Progenitor cell of endocrine pancreas (in vitro differentiated cells): ENCODE measurements at places on chromosomes 5 and 9.

- no peaks in the 10 kb centered on the region for H3K27me3 ChIP-seq
- no peak overlapping the region for H3K4me3 ChIP-seq
- no peaks in the 10 kb centered on the region for H3K36me3 ChIP-seq
Measured at GRCh38 chr5:86526811-86527348, 90.9 kb upstream of the COX7C start.

- no peak overlapping the region for H3K27ac ChIP-seq
- no peak for DNase-seq
- no peak overlapping the region for H3K4me3 ChIP-seq
- peaks cover 2% of the 10 kb centered on the region for H3K4me1 ChIP-seq
Measured at GRCh38 chr9:71885467-71885866, 25.5 kb downstream of the ABHD17B start.

- no peaks in the 10 kb centered on the region for H3K4me1 ChIP-seq
- DNase-seq: no peak
- no peak overlapping the region for H3K4me3 ChIP-seq
- no peak overlapping the region for H3K27ac ChIP-seq
Measured at GRCh38 chr9:82404881-82405280, 416.3 kb downstream of the SPATA31D1 start.

DNA sequence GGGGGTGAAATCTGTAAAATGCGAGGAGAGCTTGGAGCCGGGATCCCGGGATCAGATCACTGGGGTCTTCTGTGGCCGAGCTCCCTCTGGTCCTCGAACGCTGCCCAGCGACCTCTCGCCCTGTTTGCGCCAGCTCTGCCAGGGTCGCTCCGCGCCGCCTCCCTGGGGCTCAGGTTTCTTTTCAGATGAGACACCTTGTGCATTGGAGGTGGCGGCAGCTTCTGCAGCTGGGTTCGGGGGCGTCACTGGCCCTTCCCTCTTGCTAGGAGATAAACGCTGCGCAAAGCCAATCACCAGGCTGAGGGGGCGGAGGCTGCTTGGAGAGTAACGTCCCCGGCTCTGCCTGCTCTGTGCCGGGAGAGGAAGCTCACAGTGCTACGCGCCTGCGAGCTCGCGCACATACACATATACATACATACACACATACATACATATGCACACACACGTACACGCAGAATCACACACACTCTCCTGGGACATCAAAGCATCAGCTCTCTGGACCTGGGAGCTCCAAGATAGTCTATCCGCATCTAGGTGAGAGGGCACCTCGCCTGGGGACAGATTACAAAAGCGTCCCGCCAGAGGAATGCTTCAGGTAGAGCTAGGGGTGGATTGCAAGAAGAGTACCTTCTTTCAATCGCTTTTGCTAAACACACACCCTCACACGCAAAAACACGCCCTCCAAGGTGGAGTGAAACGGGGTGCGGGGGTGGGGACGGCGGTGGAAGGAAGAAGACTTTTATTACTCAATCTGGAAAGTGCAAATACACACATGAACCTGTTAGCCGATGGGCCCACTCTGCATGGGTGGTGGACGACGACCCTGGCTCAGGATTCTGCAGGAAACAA is at the start of gene ST8SIA4:
Gene ST8SIA4 (minus strand): TSS at position 244 of the 849 bp plus-strand sequence. CDS start 327 bp downstream, outside the sequence.
- H3K36me3 ChIP-seq: no peaks in the 10 kb centered on the region
- H3K27me3 ChIP-seq: peaks cover 61% of the 10 kb centered on the region
- peak; percentile 45 for DNase-seq
- H3K4me3 ChIP-seq: peak within 1 kb of the TSS; percentile 74
- peak within 1 kb of the TSS; percentile 34 for H3K27ac ChIP-seq
- H3K4me1 ChIP-seq: peaks cover 23% of the 10 kb centered on the region

DNA sequence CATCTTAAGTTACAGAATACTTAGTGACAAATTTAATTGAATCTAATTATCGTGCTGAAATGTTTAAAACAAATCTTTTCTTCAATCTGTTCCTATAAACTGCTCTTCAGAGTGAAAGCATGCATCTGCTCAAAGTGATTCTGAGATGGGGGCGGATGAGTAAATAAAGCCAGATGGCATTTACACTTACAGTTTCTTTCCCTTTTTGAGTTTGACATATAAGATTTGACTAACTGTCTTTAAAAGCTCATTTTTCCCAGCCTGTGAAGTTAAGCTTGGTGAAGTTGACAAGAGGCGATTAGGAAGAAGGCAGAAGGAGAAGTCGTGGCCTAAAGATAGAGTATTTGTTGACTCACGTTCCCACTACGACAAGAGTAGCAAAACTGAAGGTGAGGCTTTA is 137.4 kb downstream of the LPAR1 start:
- H3K4me1 ChIP-seq: no peaks in the 10 kb centered on the region
- H3K4me3 ChIP-seq: no peak overlapping the region
- H3K36me3 ChIP-seq: peaks cover 18% of the 10 kb centered on the region
- H3K27ac ChIP-seq: no peak overlapping the region
- DNase-seq: no peak
- H3K27me3 ChIP-seq: no peaks in the 10 kb centered on the region

DNA sequence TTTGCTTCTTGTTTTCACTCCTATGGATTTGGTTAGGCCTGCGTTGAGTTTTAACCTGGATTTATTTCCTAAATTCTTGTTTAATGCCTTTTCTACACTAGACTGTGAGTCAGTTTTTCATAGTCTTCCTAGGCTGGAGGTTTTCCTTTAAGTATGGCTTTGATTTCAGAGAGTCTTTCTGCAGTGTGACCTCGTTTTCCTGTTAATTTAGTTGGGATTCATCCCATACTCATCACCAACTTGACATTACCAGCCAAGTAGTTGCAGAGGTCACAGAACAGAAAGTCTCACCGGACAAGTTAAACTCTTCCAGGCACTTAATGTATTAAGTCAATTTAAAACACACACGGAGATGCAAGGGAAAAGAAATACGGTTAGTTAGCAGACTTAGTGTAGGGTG is 29.7 kb upstream of the AUH start:
- H3K4me3 ChIP-seq: no peak overlapping the region
- H3K36me3 ChIP-seq: no peaks in the 10 kb centered on the region
- DNase-seq: no peak
- no peaks in the 10 kb centered on the region for H3K27me3 ChIP-seq
- no peak overlapping the region for H3K27ac ChIP-seq

DNA sequence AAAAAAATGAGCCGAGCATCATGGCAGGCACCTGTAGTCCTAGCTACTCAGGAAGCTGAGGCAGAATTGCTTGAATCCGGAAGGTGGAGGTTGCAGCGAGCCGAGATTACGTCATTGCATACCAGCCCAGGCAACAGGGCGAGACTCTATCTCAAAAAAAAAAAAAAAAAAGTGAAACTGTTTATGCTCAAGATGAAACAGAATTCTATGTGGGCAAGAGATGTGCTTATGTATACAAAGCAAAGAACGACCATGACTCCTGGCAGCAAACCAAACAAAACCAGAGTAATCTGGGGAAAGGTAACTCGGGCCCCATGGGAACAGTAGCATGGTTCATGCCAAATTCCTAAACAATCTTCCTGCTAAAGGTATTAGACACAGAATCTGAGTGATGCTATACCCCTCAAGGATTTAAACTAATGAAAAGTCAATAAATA is 32.6 kb upstream of the PLAC8L1 start:
- peaks cover 38% of the 10 kb centered on the region for H3K36me3 ChIP-seq
- H3K4me1 ChIP-seq: no peaks in the 10 kb centered on the region
- no peak for DNase-seq
- H3K4me3 ChIP-seq: no peak overlapping the region
- peak overlapping the region; percentile 64 for H3K27ac ChIP-seq

DNA sequence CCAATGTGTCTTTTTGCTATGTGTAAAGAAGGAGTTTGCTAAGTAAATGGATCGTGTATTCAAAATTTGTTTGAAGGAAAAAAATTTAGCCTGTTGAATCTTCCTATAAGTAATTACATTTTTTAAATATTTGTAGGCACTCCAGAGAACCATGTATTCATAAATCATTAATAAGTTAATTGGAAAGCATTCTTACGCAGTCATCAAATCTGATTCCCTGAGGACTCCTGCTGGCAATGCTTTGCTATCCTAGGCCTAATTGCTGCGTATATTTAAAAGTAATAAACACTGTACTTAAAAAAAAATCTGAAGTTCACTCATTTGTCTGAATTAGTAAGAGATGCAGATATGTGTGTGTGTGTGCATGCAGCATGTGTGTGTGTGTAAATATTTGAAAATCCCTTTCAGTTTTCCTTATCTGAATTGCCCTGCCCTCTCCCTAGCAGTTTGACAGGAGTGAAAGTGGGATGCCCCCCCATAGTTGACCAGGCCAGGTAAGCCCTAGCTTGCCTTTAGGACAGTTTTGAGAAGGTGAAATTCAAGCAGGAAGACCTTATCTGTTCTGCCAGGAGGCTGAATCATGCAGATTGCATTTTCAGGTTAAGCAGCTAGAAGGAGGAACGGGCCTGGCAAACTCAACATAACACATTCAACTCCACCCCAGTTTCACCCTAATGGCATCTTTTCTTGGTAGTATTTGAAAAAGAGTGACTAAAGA is 81.2 kb upstream of the DNAH5 start:
- H3K4me1 ChIP-seq: peaks cover 7% of the 10 kb centered on the region
- peak overlapping the region; percentile 35 for H3K27ac ChIP-seq
- DNase-seq: no peak
- peaks cover 29% of the 10 kb centered on the region for H3K27me3 ChIP-seq
- no peaks in the 10 kb centered on the region for H3K36me3 ChIP-seq

- H3K4me3 ChIP-seq: no peak overlapping the region
- H3K36me3 ChIP-seq: no peaks in the 10 kb centered on the region
- peaks cover 31% of the 10 kb centered on the region for H3K27me3 ChIP-seq
- H3K27ac ChIP-seq: no peak overlapping the region
- peaks cover 5% of the 10 kb centered on the region for H3K4me1 ChIP-seq
Measured at GRCh38 chr9:134224127-134224526, 59.8 kb upstream of the RNU6ATAC start.

DNA sequence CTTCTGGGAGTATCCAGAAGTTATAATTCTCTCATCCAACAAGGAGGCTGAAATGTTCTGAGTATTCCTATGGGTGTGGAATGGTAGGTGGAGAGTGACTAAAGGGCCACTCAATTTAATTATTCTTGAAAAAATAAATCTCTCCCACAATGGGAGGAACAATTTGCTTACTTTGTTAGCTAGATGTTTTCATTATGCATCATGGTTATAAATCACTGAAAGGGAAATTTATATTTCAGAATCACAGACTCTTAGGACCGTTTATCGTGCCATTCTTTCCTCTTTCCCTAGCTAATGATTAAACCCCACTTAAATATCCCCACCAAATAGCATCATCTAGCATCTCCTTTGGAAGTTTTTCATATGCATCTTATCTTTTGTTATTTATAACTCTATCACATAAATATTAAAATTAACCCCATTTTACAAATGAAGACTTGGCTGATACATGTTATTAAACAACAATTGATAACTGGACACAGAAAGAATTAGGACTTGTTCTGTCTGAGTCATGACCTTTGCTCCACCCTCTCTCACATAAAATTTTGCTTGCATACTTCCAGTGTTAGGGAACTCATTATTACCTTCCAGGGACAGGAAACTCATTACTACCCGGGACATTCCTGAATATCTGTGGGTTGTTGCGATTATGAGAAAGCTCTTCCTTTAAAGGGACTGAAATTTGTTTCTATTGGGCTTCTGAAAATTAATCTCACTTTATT is 94.9 kb upstream of the NMUR2 start:
- H3K27ac ChIP-seq: no peak overlapping the region
- no peak for DNase-seq
- H3K36me3 ChIP-seq: no peaks in the 10 kb centered on the region
- H3K4me1 ChIP-seq: no peaks in the 10 kb centered on the region
- H3K27me3 ChIP-seq: no peaks in the 10 kb centered on the region

DNA sequence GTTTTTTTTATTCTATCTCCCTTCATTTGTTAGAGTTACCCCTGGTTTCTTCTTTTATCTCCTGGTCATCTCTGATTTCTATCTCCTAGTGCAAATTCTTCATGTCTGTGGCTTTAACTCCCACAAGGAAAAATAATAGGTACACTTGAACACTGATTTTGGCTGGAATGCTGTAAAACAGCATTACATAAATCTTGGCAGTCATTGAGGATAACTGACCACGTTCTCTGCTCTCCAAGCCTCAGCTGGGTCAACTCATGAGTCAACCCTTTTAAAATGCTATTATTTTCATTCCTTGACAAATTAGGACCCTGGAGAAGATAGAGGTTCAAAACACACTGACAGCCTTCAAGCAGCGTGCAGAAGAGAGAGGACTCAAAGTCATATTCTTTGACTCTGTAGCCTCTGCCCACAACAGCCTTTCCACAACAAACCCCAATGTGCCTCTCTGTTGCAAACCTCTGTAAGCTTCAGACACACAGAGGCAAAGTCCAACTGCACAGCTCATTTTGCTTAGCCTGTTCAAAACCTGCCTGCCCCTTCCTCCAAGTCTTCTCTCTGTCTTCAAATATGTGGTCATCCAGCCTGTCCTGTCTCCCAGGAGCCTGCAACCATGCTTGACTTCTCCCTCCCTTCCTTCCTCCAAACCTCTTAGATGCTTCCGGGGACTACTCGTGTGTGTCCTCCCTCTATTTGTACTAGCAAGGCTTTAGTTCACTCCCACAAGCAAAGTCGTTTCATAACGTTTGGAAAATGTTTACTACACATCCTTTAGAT is 398.4 kb downstream of the MED10 start:
- no peak overlapping the region for H3K27ac ChIP-seq
- no peak overlapping the region for H3K4me3 ChIP-seq
- H3K36me3 ChIP-seq: no peaks in the 10 kb centered on the region
- H3K4me1 ChIP-seq: no peaks in the 10 kb centered on the region
- DNase-seq: no peak
- peaks cover 19% of the 10 kb centered on the region for H3K27me3 ChIP-seq

- H3K36me3 ChIP-seq: no peaks in the 10 kb centered on the region
- no peak for DNase-seq
- no peak overlapping the region for H3K27ac ChIP-seq
Measured at GRCh38 chr5:58681943-58682342, 99.1 kb downstream of the RAB3C start.

GRCh38 chr5:91281401-91281800 is 101.7 kb downstream of the ARRDC3 start:
- H3K4me3 ChIP-seq: no peak overlapping the region
- H3K4me1 ChIP-seq: peaks cover 6% of the 10 kb centered on the region
- DNase-seq: no peak
- peak overlapping the region; percentile 94 for H3K27ac ChIP-seq
- H3K27me3 ChIP-seq: peaks cover 14% of the 10 kb centered on the region
- peaks cover 1% of the 10 kb centered on the region for H3K36me3 ChIP-seq

- no peaks in the 10 kb centered on the region for H3K36me3 ChIP-seq
- no peak for DNase-seq
- H3K4me3 ChIP-seq: no peak overlapping the region
- H3K27me3 ChIP-seq: peaks cover 3% of the 10 kb centered on the region
Measured at GRCh38 chr5:133360693-133361472, 251.5 kb downstream of the FSTL4 start.
